Thyroid gland (tissue), 4 donors: ENCODE measurements at places on chromosomes 3 and 15.
A peak's percentile ranks its signal among the peaks of the same experiment; 100 is the strongest.

- no peak for DNase-seq
These were observed 284.5 kb downstream of the ZNF385D start for GRCh38 chr3:21466476-21466875.

DNA sequence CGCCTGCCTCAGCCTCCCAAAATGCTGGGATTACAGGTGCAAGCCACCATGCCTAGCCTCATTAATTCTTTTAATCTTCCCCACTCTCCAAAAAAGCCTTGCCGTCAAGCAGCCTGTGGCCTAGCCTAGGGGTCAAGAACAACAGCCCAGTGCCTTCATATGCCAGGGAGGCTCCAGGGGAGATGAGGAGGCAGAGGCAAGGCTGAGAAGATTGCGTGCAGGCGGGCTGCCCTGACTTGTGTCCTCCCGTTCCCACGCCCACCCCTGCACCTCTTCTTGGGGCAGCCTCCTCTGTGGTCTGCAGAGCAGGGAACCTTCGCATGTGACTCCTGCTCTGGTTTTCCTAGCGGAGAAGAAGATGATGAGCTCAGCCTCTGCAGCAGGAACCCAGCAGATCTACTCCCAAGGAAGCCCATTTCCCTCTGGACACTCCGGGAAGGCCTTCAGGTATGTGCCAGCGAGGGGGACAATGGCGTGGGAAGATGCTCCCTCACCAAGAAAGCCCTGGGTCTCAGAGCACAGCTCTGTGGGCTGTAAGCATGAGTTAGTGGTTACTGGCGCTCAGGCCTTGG is 118.5 kb upstream of the ABHD17C start:
- DNase-seq: no peak

DNA sequence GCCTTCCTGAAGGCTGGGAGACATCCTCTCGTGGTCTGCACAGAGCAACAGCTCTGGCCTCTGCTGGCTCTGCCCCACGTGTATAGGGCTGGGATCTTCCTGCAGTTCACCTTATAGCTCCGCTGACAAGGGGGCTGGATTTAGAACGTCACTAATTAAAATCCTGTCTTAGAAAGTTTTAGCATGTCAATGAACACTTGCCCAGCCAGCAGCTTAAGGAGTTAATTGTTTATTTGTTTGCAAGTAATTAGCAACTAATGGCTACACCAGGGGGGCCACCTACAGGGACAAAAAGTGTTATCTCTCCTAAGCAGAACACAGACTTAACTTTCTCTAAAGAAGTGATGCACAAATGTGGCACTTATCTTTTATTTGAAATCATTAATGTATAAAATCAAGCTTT is at the start of gene HESX1:
TSS of gene HESX1 (minus strand) at position 84 of the 403 bp plus-strand sequence. CDS start at position 24, 60 bp downstream.
- DNase-seq: no peak

- DNase-seq: no peak
These were observed 98.8 kb downstream of the MME start for GRCh38 chr3:155178810-155179436.

- DNase-seq: peak; percentile 45
These were observed 66.5 kb upstream of the SH3GL3 start for GRCh38 chr15:83380682-83381081.

DNA sequence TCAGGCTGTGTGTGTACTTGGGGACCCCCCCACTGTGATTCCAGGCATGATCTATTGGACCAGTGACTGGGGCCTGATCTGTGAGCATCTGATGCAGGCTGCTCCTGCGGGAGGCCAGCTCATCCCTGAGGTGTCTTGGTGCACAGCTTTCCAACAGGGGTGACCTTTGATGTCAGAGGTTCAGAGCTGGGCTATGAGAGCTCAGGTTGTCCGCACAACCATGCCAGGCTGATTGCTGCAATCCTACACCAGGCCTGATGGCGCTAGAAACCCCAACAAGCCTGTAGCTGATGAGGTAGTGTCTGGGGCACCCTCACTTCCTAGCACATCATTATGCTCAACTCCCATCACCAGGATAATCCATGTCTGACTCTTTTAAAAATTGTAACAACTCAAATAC is 56.1 kb upstream of the CACNA2D3 start:
- no peak for DNase-seq
